Substantia nigra (tissue), 51 donors: ENCODE measurements at places on chromosomes 13 and 19.

GRCh38 chr13:25890671-25891212 is 161.1 kb downstream of the SHISA2 start:
- no peak for DNase-seq

DNA sequence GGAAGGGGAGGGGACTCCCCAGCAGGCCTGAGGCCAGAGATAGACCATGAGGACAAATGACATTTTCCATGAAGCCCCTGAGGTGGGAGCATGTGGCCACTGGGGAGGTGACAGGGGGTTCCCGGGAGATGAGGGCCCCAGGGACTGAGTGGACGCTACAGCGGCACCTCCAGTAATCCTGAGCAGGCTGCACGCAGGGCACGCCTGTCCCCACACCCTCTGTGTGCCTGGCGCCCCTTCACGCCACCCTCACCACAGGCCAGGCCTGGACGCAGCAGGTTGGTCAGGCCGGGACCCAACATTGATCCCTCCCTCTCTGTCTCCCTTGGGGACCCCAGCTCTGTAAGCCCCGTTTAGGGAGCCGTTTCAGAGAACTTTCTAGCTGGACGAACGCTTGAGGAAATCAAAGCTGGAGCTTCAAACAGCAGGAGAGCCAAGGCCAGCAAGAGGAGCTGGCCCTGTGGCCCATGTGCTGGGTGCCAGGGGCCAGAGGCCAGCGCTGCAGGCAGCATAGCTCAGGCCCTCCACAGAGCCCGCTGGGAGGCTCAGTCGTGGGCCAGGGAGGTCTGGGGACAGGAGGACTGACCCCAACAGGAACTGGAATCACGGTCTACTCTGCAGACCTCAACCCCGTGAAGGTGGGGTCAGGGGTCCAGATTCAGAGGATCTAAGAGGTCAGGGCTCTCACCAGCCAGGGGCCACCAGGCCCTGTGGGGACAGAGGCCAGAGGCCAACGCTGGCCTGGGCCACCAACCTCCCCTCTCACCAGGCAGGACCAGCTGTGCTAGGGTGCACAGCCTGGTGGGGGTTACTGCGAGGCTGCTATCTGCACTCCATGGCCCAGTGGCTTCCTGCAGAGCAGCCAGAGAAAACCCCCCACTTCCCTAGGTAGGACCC is 14.6 kb downstream of the LSM4 start:
- no peak for DNase-seq

- no peak for DNase-seq
Observed at GRCh38 chr13:70841240-70842061, 733.2 kb upstream of the KLHL1 start.

DNA sequence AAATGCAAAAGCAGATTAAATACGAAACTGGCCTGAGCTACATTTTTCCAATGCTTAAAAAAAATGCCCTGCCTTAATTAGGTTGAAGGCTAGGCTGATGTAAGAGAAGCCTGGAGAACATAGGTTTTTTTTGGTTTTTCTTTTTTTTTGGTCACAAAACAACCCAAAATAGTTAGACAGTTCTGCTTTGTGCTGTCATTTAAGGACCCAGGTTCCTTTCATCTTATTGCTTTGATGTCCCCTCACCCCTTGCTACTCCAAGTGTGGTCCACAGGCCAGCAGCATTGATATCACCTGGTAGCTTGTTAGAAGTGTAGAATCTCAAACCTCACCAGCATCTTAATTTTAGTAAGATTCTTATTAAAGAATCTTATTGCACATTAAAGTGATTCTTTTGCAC is 14.4 kb downstream of the TDRD3 start:
- DNase-seq: no peak

DNA sequence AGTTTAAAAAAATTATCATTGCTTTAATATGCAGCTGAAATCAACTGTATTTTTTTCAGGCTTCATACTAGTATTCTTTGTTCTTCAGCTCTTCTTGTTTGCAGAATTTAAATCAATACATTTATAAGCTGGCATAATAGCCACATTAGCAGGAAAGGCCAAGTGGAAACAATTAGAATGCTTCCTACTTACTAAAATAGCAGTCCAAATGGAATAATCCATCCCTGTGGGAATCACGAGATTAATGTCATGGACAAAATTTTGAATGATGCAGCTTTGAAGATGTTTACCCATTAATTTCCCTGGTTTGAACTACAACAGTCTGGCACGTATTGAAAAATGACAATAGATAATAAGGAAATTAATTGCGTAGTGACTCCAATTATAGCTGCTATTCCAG is 2650.8 kb downstream of the PCDH9 start:
- DNase-seq: no peak

GRCh38 chr19:5607318-5608275 is 15.0 kb downstream of the SAFB2 start:
- DNase-seq: no peak

DNA sequence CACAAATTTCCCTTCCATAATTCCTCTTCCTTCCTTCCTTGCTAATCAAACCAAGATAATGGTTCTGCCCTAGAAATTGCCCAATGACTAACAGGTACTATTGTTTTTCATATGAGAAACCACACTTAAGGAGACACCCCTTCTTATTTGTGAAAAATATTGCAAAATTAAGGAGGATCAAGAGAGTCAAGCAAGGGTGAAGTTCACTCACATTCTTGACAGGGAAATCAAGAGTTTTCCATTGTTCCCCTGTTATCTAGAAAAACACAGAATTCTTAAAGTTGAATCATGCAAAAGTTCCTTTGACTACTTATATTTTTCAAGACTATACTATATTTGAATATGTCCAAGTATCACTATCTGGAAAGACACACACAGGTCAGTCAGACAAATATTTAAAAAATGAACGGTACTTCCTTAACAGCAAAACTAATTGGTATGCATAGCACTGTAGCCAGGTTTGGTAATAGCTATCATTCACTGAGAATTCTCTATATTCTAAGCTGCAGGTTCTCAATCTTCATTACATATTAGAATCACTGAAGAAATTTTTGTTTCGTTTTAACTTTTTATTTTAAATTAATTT is 897.2 kb downstream of the DIAPH3 start:
- DNase-seq: no peak

GRCh38 chr19:7982103-7982502 is 23.3 kb downstream of the ELAVL1 start:
- no peak for DNase-seq

DNA sequence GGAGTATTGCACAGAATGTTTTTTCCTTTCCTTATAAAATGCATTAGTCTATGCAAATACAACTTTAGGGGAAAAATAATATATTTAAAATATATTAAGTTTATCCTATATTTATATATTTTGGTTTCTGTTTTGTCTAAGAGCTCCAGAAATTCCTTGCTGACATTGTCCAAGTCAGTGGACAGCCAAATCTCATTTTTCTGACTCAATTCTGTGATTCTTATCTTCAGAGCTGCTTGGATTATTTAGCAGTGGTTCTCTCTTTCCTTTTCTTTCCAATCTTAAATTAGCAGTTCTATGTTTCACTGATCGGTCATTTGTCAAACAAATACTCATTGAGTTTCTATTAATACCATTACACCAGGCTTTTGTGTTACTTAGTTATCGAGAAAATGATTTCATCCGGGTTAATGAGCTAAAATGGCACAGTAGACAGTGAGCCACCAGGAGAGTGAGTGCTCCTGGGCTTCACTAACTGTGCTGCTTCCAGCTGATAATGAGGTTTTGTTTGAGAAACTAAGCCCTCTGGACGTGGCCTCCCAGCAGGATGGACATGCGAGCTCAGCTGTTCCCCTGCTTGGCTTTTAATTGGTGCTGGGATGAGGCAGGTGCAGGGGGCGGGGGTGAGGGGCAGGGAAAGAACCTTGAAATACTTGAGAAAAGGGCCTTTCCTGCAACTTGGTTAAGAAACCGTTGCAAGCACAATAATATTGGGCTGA is 44.0 kb downstream of the ATP11A start:
- DNase-seq: no peak

- DNase-seq: no peak
Observed at GRCh38 chr13:93740334-93740733, 513.7 kb downstream of the GPC6 start.

- no peak for DNase-seq
Observed at GRCh38 chr13:54536112-54536511, 1507.5 kb downstream of the OLFM4 start.

GRCh38 chr13:86567119-86567518 is 767.9 kb upstream of the SLITRK6 start:
- DNase-seq: no peak

DNA sequence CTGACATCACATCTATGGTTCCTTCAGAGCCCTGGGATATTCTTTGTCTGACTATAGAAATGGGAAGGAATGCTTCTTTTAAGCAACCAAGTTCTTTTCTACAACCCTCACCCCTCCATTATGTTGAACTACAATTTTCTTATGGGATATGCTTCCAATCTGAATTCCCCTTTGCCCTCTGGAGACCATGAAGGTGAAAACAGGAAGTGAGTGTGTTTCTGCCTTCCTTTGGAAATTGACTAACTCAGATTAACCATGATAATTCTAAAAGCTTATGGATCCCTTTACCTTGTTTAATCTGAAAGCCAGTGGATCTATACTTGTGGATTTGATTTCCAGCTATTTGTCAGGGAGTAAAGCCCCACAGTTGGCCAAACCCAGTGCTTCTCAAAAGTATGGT is 90.8 kb upstream of the SERTM1 start:
- DNase-seq: no peak

DNA sequence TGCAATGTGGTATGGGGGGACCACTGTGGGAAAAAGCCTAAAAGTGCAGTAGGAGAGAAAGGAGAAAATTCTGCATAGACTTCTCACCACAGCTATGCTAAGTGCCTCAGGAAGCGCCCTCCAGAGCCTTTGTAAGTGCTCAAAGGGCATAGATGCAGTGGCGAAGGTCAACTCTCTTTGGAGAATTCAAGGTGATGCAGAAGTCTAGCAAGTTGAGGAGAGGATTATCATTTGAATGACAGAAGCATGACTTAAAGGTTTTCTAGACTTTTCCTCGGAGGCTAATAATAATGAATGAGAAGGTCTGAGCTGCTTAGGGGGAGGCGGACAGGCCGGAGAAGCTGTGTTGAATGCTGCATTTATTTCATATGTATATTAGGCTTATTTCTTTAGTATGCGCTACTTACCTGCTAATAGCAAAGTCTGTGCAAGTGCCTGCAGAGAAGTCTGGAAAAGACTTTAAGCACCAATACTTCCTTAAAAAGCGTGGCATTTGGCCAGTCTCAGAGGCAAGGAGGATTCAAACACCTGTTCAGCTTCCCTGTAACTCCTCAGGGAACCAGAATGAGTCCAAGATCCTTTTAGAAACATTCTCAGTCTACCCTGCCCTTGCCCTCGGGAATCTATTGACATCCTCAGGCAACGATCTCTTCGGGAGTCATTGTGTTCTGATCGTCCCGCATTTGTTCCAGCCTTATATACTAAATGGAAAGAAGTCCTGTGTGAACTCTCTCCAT is 56.2 kb downstream of the FLT1 start:
- no peak for DNase-seq

DNA sequence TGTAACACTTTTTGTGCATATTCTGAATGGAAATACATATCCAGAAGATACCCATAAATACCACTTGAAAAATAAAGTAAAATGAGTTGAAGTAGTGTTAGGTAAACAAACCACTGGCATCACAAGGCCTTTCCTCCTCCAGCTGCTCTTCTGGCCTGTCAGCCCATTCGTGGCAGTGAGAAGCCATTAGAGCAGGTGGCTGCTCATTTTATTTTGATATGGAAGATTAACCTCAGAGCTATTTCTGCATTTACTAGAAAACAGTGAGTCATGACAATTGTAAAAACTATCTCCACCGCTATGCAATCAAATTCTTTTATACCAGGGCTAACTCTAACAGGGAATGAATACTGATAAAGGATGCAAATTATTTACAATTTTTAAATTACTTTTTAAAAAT is 2898.1 kb downstream of the PCDH9 start:
- DNase-seq: no peak

DNA sequence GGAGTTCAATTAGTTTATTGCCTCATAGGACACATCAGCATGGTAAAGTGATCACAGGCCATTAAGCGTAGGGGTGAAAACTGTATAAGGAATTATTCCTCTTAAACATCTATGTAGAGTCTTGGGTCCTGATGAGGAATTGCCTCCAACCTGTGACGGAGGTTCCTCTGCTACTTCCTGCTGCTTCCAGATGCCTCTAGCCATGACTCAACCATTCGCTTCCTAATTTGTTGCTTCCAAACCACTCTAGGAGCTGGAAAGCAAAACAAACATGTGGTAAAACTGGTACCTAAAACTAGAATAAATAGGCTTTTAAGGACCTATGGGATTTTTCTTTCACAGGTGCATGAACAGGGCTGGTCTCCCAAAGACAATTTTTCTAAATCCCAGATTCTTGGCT is 253.8 kb downstream of the KLF12 start:
- no peak for DNase-seq

- DNase-seq: peak; percentile 0
Observed at GRCh38 chr19:55766466-55766865, 2.5 kb upstream of the RFPL4AL1 start.

DNA sequence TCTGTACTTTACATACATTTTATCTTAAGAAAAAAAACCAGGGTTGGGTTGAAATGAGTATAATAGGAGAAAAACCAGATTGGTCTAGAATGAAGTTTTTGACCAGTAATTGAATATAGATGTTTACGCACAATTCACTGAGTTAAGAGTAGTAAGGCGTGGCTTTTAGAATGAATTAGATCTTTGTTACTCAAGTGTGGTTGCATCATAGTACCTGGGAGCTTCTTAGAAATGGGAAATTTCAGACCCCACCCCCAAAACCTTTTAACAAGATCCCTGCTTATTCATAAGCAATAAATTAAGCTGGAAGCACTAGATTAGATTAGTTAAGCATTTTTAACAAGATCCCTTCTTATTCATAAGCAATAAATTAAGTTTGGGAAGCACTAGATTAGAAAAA is 28.7 kb upstream of the LMO7 start:
- no peak for DNase-seq

GRCh38 chr13:28585561-28585960 is 73.4 kb upstream of the POMP start:
- no peak for DNase-seq

GRCh38 chr13:76790526-76790925 is 95.7 kb downstream of the KCTD12 start:
- DNase-seq: no peak

- DNase-seq: no peak
Observed at GRCh38 chr19:46487178-46487801, 8.4 kb downstream of the PNMA8B start.

GRCh38 chr13:49625392-49626079 is 2.8 kb upstream of the ARL11 start:
- DNase-seq: no peak

- DNase-seq: no peak
Observed at GRCh38 chr19:8131517-8131916, 17.9 kb downstream of the FBN3 start.

DNA sequence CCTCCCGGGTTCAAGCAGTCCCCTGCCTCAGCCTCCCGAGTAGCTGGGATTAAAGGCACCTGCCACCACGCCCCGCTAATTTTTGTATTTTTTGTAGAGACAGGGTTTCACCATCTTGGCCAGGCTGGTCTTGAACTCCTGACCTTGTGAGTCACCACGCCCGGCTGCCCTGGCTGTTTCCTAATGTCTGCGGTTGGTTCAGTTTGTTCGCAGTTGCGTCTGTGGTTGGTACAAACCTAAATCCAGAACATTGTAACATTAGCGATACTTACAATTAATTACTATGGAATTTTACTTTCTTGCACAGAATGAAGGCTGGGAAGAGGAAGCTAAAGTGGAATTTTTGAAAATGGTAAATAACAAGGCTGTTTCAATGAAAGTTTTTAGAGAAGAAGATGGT is 38.1 kb downstream of the RNF17 start:
- no peak for DNase-seq
